ENCODE measurements at places on chromosomes 5 and 9.
A peak's percentile ranks its signal among the peaks of the same experiment; 100 is the strongest.

DNA sequence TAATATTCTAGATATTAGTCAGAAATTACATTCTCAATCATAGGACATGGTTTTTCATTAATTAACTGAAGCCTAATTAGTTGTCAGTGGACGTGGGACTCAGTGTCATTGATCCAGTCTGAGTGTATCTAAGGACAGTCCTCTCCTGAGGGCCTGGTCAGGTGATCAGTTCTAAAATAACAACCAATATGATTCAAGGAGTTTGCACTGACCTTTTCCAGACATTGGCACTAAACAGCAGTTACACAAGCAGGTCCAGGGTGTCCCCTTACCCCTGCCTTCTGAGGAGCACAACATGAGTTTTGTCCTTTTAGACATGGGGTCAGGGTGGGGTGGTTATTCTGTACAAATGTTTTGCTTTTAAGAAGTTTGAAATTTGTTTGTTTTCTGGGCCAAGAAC lies 97.8 kb downstream of the CMYA5 start:
- no peak for DNase-seq

GRCh38 chr5:53541859-53542258 lies 18.6 kb upstream of the NDUFS4 start:
- DNase-seq = no peak

GRCh38 chr5:42886635-42887034 lies 74.9 kb upstream of the SELENOP start:
- no peak for DNase-seq

DNA sequence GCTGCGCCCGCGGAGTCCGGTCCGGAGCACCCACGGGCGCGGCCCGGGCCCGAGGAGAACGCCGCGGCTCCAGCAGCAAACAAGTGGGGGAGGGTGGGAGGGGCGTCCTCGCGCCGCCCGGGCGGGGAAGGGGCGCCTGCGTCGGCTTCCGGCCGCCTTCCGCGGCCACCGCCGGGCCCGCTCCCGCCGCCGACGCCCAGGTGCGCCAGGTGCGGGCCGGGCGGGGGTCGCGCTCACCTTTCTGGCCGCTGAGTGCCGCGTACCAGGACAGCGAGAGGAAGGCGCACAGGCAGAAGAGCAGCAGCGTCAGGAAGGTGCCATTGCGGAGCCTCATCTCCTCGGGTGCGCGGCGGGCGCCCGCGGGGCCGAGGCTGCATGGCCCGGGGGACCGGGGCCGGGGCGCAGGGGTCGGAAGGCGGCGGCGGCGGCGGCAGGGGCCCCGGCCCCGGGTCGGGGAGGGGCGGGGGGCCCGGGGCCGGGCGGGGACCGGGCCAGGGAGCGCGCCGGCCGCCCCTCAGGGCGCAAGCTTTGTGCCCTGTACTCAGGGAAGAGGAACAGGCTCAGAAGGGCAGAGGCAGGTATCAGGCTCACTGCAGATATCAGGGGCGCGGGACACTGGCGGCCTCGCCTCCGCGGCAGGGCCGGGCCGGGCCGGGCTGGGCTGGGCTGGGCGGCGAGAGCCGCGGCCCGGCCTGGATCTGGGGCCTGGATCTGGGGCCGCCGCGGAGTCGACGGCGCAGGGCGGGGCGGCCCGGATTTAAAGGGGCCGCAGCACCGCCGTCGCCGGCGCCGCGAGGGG lies at the start of gene MGAT4B:
MGAT4B (minus strand) TSS at position 617 of the 799 bp plus-strand sequence; CDS start at position 334, 283 bp downstream.
- DNase-seq = peak; percentile 26

GRCh38 chr9:130977811-130978221 lies 31.2 kb upstream of the LAMC3 start:
- no peak for DNase-seq

GRCh38 chr5:395156-395920 lies 47.6 kb upstream of the EXOC3 start:
- DNase-seq = no peak

GRCh38 chr5:139882961-139883539 lies 87.4 kb downstream of the PSD2 start:
- DNase-seq = no peak

DNA sequence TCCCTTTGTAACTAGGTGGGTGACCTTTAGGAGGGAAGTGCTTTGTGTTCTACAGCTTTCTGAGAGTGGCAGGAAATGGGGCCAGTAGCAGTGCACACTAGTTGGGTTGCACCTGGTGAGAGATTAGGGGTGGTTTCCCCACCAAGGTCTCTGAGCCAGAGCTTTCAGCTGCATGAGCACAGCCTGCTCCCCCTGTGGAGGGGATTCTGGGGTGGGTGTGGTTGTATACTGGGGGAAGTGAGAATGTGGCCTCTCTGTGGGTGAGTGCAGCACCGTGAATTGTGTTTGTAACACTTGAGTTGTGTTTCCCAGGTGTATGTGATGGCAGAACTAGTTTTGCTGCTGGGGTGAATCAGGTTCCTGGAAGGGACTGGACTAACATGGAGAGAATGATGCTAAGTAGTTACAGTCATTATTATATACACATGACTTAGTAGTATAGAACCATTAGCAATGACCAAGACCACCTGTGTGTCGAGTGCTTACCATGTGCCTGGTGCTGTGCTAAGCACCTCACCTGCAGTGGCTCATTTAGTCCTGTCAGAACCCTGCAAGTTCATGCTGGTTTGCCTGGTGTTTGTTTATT lies 11.8 kb upstream of the CXXC5 start:
- DNase-seq = no peak

- DNase-seq = no peak
Observed at GRCh38 chr5:143425835-143426234, 22.3 kb upstream of the NR3C1 start.

GRCh38 chr5:66518753-66519152 lies 77.4 kb upstream of the MAST4 start:
- no peak for DNase-seq

- no peak for DNase-seq
Observed at GRCh38 chr5:95934207-95934804, 27.3 kb downstream of the ELL2 start.

DNA sequence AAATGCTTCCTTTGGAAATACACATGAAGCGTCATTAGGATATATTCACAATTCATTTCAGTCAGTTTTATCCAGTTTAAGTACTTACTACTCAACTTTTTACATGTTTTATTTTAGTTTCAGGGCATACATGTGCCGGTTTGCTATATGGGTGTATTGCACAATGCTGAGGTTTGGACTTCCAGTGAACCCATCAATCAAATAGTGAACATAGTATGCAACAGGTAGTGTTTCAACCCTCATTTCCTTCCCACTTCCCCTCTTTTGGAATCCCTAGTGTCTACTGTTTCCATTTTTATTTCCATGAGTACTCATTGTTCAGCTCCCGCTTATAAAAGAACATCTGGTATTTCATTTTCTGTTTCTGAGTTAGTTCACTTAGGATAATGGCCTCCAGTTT lies 74.7 kb downstream of the TMEM161B start:
- no peak for DNase-seq

DNA sequence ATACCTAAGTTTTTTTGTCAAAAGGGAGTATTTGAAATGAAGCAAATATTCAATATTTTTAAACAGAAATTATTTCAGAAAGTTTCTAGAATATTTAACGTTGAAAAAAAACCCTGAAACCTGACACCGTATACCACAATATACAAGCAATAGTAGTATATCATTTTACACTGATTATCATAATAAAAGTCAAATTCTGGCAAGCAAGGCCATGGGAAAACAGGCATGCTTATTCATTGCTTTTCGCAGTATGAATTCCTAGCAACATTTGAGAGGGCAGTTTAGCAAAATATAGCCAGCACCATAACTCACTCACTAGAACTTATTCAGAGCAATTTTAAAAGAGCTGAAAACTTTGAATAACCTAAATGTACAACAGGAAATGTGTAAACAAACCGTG lies 46.1 kb downstream of the ERAP1 start:
- DNase-seq = no peak

GRCh38 chr5:110956913-110957813 lies 114.3 kb upstream of the TSLP start:
- no peak for DNase-seq

Measured in NCI-H1930 (cell line).